Activated CD4-positive, alpha-beta T cell treated with anti-CD3 and anti-CD28 coated beads for 36 hours (primary cell): ENCODE measurements at places on chromosomes 7 and 10. TPM values are rescaled to one million over a fixed set of nuclear protein-coding genes. Genes with fewer than 3 reads are reported as not detected.
A peak's percentile ranks its signal among the peaks of the same experiment; 100 is the strongest.

GRCh38 chr7:142832417-142832816 is 22.5 kb upstream of the EPHB6 start:
- H3K36me3 ChIP-seq: no peaks in the 10 kb centered on the region
- peaks cover 31% of the 10 kb centered on the region for H3K4me1 ChIP-seq
- DNase-seq: no peak
- H3K27ac ChIP-seq: no peak overlapping the region

DNA sequence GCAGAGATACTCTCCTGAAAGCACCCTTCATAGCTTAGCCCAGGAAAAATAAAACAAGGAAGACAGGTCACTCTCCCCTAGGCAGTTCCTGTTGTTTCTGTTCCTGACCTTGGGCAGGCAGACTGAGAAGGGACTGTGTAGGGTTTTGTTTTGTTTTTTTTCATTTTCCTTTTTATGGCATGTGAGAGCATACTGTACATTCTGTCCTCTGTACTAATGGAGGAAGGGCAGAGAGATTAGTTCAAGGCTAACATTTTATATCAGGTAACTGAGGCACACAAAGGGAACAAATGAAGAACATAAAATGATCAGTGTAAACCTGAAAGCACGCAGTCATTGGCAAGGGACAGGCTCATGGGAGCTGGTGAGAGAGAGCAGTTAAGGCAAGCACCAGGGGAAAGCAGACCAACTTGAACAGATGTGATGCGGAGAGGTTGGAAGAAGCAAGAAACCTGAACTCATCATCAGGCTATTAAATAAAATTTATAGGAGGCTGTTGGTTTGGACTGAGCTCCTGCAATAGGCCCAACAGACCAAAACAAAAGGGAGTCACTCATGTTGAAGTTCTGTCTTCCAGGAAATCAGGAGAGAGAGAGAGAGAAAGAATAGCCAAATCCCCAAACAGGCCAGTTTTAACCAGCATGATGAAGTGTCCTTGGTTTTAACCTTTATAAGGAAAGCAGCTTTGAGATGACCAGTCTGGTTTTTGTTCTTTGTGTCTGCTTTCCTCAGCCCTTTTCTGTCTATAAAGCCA is 34.1 kb upstream of the PDCD4 start:
- DNase-seq: no peak
- H3K4me1 ChIP-seq: peaks cover 44% of the 10 kb centered on the region
- no peaks in the 10 kb centered on the region for H3K36me3 ChIP-seq
- no peak overlapping the region for H3K4me3 ChIP-seq
- H3K27ac ChIP-seq: no peak overlapping the region

DNA sequence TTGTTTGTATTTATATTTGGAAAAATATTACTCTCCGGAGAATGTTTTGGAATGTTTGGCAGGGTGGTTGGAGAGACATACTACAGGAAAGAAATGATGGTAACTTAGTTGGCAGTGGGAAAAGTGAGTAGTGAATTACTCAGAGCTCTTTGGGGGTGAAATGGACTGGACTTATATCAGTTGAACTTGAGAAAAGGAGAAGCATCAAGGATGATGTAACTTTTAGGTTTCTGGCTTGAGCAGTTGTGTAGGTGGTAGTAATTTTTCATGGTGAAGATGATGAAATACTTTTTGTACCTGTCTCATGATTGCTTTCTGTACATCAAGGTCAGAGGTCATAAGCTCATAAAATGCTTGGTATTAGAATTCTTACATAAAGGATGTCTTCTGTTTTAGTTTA is 617.2 kb downstream of the AUTS2 start:
- H3K27ac ChIP-seq: peak overlapping the region; percentile 8
- DNase-seq: no peak
- peaks cover 13% of the 10 kb centered on the region for H3K4me1 ChIP-seq
- H3K36me3 ChIP-seq: no peaks in the 10 kb centered on the region
- H3K27me3 ChIP-seq: no peaks in the 10 kb centered on the region
- no peak overlapping the region for H3K4me3 ChIP-seq

Gene TUBB8
- not detected for total RNA-seq

Gene KCNH2
- total RNA-seq: 0.54 TPM

DNA sequence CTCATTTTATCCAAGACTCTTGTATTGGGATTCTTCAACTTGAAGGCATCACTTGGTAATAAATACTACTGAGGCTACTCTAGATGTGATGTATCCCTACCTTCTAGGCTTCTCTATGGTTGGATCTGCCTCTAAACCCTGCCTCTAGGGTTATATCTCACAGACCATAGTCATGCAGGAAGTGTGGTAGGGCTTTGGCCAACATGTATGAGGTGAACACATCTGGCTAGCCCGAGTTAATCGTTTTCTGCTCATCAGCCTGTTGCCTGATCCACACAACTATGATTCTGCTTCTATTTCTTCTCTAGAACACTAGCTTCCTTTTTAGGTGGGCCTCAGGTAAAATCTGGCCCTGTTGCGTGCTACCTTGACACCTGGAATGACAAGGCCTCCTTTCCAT is 78.7 kb upstream of the NME8 start:
- peaks cover 5% of the 10 kb centered on the region for H3K27me3 ChIP-seq
- no peak for DNase-seq
- no peak overlapping the region for H3K4me3 ChIP-seq
- H3K27ac ChIP-seq: no peak overlapping the region

Gene KNDC1
- total RNA-seq: not detected

Gene YKT6
- total RNA-seq: 51.3 TPM
